Astrocyte of the cerebellum (primary cell): ENCODE measurements at places on chromosomes 7 and 10.

- no peak for DNase-seq
Measured at GRCh38 chr7:142796001-142796500, 25.3 kb downstream of the PRSS2 start.

- no peak for DNase-seq
Measured at GRCh38 chr10:79034271-79034876, 34.4 kb upstream of the ZMIZ1 start.

- DNase-seq, result peak; percentile 63
Measured at GRCh38 chr7:137656227-137656849, 190.4 kb downstream of the DGKI start.

GRCh38 chr10:118522791-118523498, 72.5 kb downstream of the PRLHR start:
- peak; percentile 38 for DNase-seq

DNA sequence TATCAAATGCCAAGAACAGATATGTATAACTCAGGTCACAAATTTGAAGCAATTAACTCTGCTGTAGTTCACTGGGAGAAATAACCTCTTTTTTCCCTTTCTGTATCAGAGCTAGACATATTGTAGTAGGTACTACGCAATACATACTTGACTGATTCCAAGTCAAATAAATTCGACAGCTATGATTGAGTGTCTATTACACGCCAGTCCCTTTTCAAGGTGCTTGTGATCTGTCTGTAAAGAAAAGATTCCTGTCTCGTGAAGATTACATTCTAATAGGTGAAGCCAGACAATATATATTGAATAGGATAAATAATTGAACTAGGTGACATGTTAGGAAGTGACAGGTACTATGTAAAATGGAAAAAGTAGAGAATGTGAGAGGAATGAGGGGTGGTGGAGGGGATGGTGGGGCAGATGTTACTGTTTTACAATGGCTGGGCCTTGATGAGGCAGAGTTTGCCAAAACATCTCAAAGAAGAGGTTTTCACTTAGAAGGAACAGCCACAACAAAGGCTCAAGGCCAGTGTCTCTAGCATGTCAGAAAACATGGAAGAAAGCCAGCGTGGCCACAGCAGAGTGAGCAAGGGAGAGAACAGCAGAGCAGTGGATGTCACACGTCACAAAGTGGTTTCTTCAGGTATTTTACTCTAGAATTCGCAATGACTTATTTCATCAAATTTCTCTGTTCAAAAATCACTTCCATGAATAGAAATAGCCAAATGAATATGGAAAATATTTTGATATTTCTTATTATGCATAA, 282.6 kb upstream of the CACNA2D1 start:
- peak; percentile 55 for DNase-seq

DNA sequence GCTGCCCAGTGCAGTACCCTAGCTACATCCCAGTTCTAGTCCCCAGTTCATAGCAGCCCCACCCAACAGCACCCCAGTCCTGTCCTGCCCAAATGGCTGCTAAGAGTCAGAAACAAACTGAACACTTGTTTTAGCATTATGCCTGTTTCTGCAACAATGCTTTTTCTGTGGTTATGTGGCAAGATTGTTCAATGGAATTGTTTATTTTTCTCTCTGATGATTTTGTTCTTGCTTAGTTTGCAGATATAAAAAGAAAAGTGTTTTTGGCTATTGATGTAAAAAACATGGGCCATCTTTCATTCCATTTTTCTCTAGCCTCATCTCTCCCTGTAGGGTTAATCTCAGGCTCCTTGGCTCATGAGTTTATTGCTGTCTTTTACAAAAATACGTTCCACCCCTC, 42.5 kb downstream of the LRRC4 start:
- DNase-seq, result no peak

- no peak for DNase-seq
Measured at GRCh38 chr7:30330134-30331111, 46.0 kb downstream of the ZNRF2 start.

DNA sequence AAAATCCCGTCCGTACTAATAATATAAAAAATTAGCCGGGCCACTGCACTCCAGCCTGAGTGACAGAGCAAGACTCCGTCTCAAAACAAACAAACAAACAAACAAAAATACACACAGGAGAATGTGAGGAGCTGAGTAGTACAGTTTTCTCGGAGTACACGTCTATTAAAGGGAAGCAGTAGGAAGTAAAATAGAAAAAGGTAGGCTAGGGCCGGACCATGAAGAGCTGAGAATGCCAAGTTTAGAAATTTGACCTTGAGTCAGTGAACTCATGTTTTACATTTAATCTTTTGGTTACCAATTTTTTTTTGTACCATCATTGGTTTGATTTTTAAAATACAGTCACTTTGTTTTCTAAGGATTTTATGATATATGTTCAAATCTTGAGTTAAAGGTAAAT, 64.1 kb downstream of the KAT6B start:
- DNase-seq, result no peak

- no peak for DNase-seq
Measured at GRCh38 chr10:66678521-66678920, 247.3 kb upstream of the LRRTM3 start.

GRCh38 chr7:28761505-28761904, 196.6 kb downstream of the TRIL start:
- DNase-seq, result no peak

- no peak for DNase-seq
Measured at GRCh38 chr7:18426564-18427226, 68.9 kb upstream of the HDAC9 start.

DNA sequence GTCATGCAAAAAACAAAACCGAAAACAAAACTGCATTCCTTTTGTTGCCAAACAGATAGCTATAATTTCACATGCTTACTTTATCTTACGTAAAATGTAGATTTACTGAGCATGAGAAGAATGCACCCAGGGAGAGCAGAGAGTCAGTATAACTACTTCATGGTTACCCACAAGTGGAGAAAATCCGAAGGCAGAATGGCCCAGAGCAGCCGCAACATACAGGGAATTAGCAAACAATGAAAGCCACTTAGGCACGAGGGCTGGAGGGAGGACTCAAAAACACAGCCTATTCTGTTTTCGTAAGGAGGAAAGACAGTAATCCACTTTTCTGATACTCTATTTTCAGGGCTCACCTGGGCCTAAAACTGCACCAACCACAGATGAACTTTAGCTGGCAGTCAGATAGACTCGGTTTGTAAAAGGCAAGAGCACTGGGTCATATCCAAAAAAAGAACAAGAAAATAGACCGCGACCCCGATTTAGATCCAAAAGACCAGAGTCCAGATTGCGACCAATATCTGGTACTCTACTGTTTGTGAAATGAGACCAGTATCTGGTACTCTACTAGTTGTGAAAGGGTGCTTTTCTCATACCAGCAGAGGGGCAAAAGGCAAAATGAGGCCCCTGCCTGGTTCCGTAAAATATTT, 1.3 kb downstream of the ITPRIP start:
- peak; percentile 83 for DNase-seq

DNA sequence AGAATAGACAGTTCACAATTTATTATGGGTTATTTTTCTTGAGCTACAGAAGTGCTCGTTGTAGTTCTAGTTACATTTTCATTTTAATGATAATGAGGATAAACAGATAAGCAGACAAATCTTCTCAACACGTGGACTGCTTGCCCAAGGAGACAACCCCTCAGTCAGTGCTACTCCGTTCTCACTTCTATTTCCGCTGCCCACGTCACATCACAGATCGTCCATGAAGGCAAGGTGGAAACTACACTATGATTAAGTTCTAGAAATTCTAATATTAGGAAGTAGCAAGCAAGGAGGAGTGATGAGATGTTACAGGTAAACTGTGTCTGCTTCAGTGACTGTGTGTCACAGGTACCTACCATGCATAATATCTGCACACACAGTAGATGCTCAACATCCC, 210.5 kb downstream of the CHCHD3 start:
- no peak for DNase-seq

GRCh38 chr7:17668122-17668521, 272.2 kb downstream of the SNX13 start:
- no peak for DNase-seq

- DNase-seq, result no peak
Measured at GRCh38 chr7:94933256-94933990, 26.0 kb downstream of the PPP1R9A start.

- DNase-seq, result no peak
Measured at GRCh38 chr7:154409703-154410311, 357.6 kb downstream of the DPP6 start.
